SJCRH30 (cell line): ENCODE measurements at places on chromosomes 2 and 18.

GRCh38 chr2:68755071-68755470 lies 20.5 kb downstream of the ARHGAP25 start:
- DNase-seq: no peak
- H3K36me3 ChIP-seq: no peaks in the 10 kb centered on the region
- H3K27ac ChIP-seq: no peak overlapping the region
- no peak overlapping the region for H3K4me3 ChIP-seq
- peaks cover 7% of the 10 kb centered on the region for H3K4me1 ChIP-seq

GRCh38 chr2:150495993-150496627 lies 8.6 kb upstream of the RND3 start:
- no peak overlapping the region for H3K4me3 ChIP-seq
- no peaks in the 10 kb centered on the region for H3K27me3 ChIP-seq

DNA sequence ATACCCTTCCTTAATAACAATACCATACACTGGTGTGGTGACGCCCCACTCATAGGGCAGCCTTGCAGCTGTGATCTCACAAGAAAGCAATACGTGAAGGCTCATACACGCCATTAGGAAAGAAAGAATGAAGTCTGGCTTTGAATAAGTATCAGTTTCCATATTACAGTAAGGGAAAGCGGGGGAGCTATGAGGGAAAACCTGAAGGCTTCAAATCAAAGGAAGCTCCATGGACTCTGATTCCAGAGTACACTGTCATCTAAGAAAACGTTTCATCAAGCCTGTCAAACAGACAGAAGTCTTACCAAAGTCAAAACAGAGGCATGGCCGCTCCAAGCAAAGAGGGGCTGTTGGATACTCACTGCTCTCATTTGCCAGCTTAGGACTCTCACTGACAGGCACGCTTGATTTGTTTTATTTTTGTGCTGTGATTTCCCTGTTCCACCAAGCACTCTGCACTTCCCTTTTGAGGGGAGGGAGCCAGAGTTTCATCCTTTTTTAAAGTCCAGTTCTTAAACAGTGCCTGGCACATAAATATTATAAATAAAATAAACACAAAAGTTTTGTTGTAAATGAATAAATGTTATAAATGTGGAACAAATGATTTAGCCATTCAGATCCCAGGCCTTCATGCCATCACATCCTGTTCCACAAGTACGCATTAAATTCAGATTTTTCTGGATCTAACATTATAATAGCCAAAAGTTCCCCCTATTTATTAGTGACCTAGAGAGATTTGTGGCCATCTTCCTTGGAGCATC lies 221.2 kb downstream of the PIEZO2 start:
- H3K4me1 ChIP-seq: peaks cover 22% of the 10 kb centered on the region
- H3K4me3 ChIP-seq: peak overlapping the region; percentile 46
- H3K36me3 ChIP-seq: no peaks in the 10 kb centered on the region
- peak overlapping the region; percentile 88 for H3K27ac ChIP-seq
- DNase-seq: peak; percentile 24

DNA sequence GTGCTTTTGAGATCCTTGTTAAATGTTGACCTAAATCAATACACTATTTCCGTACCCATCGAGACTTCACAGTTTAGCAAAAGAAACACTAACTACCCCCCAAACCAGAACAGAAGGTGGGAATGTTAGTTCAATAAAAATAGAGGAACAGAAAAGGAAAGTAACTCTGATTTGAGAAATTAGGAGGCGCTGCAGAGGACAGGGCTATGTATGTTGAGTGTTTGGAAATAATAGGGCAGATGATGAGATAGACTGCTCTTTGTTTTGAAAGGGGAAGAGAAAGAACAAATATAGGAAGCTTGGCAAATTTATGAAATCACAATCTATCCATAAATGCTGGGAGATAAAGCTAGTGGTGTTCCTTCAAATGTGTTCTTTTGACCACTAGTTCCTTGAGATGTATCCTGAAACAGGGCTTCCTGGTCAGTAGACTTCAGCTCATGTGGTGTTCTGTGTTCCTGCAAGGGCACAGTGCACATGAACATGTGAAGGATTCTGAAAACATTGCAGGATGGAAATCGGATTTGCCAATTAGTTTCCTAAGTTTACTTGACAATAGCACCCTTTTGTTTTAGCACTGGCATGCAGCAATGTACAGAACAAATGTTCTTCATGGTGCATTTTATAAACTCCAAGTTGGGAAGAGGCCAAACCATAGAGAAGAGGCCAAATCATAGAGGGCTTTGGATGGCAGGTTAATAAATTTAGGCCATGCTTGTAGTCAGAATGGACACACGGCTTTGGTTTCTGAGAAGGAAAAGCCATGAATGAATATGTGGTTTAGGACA lies 39.8 kb downstream of the RHBDD1 start:
- no peak overlapping the region for H3K4me3 ChIP-seq
- peaks cover 40% of the 10 kb centered on the region for H3K4me1 ChIP-seq
- DNase-seq: peak; percentile 89
- peak overlapping the region; percentile 64 for H3K27ac ChIP-seq
- no peaks in the 10 kb centered on the region for H3K27me3 ChIP-seq

DNA sequence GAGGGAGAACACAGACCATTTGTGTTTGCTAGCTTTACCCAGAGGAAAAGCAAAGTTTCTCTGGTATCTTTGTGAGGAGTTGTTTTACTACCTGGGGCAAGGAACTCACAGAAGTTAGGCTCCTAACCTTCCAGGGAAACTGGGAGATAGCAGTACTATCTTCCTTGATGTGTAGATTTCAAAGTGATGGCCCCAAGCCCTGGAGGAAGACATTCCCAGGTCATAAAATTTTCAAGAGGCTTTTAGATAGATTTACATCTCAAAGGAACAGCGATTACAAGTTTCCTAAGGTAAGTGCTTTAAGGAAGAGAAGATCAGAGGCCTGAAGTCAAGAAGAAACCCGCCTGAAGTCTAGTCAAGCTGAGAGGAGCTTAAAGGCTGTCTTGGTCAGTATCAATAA lies 1187.8 kb upstream of the TMEFF2 start:
- H3K4me3 ChIP-seq: no peak overlapping the region
- no peaks in the 10 kb centered on the region for H3K27me3 ChIP-seq
- no peaks in the 10 kb centered on the region for H3K4me1 ChIP-seq
- H3K27ac ChIP-seq: no peak overlapping the region

DNA sequence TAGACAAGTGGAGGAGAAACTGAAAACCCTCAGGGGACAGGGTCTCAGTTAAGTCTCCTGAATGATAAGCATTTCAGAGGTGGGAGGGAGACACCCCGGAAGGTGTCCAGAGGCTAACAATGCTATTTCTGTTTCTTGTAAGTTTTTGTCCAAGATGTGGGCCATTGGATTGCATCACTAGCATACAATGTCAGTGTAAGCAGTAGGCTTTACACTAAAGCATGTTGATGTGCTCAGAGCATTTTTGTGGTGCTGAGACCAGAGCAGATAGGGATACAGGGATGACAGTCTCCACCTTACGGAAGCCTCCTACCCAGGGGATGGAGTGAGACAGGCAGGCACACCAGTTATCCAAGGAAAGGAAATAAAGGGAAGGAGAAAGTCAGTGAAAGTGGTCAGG lies 2.2 kb upstream of the IL1R1 start:
- H3K4me1 ChIP-seq: no peaks in the 10 kb centered on the region
- no peaks in the 10 kb centered on the region for H3K36me3 ChIP-seq
- no peak overlapping the region for H3K27ac ChIP-seq
- no peaks in the 10 kb centered on the region for H3K27me3 ChIP-seq
- H3K4me3 ChIP-seq: no peak overlapping the region

GRCh38 chr2:32783469-32783868 lies 155.6 kb downstream of the TTC27 start:
- H3K27ac ChIP-seq: no peak overlapping the region
- no peak overlapping the region for H3K4me3 ChIP-seq
- no peaks in the 10 kb centered on the region for H3K36me3 ChIP-seq
- H3K27me3 ChIP-seq: no peaks in the 10 kb centered on the region
- no peaks in the 10 kb centered on the region for H3K4me1 ChIP-seq

DNA sequence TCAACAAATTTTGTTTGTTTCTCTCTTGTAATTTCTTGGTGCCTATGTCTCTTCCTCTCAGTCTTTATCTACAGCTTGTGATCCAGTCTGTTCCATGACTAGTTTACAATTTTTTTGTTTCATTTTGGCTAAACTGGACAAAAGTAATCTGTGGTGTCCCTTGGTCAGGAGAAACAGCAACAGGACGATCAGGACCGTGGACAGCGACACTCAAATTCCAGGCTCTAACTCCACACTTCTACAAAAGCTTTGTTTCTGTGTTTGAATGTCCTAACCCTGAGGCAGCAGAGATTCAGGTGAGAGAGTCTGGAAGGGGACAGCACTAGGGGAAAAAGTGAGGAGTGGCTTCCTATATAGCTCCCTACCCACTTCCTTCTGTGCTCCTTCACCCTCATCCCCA lies 593.3 kb upstream of the FANCL start:
- no peaks in the 10 kb centered on the region for H3K27me3 ChIP-seq
- peak; percentile 32 for DNase-seq
- H3K36me3 ChIP-seq: no peaks in the 10 kb centered on the region
- no peak overlapping the region for H3K4me3 ChIP-seq
- H3K27ac ChIP-seq: no peak overlapping the region
- H3K4me1 ChIP-seq: no peaks in the 10 kb centered on the region

DNA sequence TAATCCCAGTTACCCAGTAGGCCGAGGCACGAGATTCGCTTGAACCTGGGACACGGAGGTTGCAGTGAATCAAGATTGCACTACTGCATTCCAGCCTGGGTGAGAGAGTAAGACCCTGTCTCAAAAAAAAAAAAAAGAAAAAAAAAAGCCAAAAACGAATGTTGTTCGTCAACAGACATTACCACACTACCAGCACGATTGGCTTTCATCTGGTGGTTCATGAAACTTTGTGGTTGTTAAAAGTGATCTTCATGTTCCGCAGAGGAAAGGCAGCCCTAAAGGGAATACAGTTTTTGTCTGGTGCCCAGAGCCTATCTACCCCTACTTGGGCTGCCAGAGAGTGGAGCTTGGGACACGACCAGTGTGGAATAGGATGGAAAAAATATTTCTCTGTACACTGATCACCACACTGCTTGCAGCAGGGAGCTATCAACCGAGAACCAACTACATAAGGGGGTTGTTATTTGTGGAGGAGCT lies 13.6 kb upstream of the CXCR4 start:
- no peak for DNase-seq
- no peak overlapping the region for H3K27ac ChIP-seq
- no peak overlapping the region for H3K4me3 ChIP-seq
- no peaks in the 10 kb centered on the region; the same call in 1 of the 2 replicates for H3K27me3 ChIP-seq
- peaks cover 12% of the 10 kb centered on the region for H3K4me1 ChIP-seq
- no peaks in the 10 kb centered on the region for H3K36me3 ChIP-seq

GRCh38 chr2:8569332-8569930 lies 112.4 kb upstream of the ID2 start:
- no peak overlapping the region for H3K4me3 ChIP-seq
- no peak for DNase-seq
- peaks cover 11% of the 10 kb centered on the region; the same call in 1 of the 2 replicates for H3K27me3 ChIP-seq
- H3K4me1 ChIP-seq: no peaks in the 10 kb centered on the region
- no peak overlapping the region for H3K27ac ChIP-seq
- H3K36me3 ChIP-seq: no peaks in the 10 kb centered on the region

DNA sequence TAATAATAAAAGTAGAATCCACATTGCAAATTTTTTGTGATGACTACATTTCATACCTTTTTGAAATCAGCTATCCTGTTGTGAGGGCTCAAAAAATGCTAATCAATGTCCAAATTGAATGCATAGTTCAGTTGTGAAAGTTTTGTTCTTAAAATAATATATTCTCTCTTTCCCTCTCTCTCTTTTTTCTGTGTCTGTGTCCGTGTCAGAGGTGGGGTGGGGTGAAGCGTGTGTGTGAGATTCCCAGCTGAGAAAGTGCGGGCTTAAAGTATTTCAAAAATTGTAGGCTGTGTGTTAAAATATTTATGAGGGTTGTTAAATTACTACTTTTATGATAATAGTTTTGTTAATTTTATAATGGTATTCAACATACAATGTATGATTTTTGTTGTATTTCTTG lies 388.0 kb upstream of the LRRTM4 start:
- H3K36me3 ChIP-seq: no peaks in the 10 kb centered on the region
- no peak overlapping the region for H3K4me3 ChIP-seq
- H3K4me1 ChIP-seq: no peaks in the 10 kb centered on the region
- no peak overlapping the region for H3K27ac ChIP-seq

- no peak overlapping the region for H3K4me3 ChIP-seq
- H3K36me3 ChIP-seq: no peaks in the 10 kb centered on the region
- DNase-seq: no peak
- peaks cover 7% of the 10 kb centered on the region; the same call in 1 of the 2 replicates for H3K27me3 ChIP-seq
- no peak overlapping the region for H3K27ac ChIP-seq
Measured at GRCh38 chr2:79638410-79638809, 125.6 kb downstream of the CTNNA2 start.

GRCh38 chr18:23851470-23852002 lies 162.3 kb downstream of the LAMA3 start:
- H3K27me3 ChIP-seq: no peaks in the 10 kb centered on the region
- H3K4me3 ChIP-seq: no peak overlapping the region
- no peak overlapping the region for H3K27ac ChIP-seq
- DNase-seq: no peak
- H3K36me3 ChIP-seq: no peaks in the 10 kb centered on the region

- DNase-seq: no peak
- no peaks in the 10 kb centered on the region for H3K4me1 ChIP-seq
- no peak overlapping the region for H3K4me3 ChIP-seq
- no peak overlapping the region for H3K27ac ChIP-seq
- H3K27me3 ChIP-seq: no peaks in the 10 kb centered on the region
- H3K36me3 ChIP-seq: peaks cover 24% of the 10 kb centered on the region
Measured at GRCh38 chr2:134436706-134437105, 182.8 kb downstream of the MGAT5 start.

DNA sequence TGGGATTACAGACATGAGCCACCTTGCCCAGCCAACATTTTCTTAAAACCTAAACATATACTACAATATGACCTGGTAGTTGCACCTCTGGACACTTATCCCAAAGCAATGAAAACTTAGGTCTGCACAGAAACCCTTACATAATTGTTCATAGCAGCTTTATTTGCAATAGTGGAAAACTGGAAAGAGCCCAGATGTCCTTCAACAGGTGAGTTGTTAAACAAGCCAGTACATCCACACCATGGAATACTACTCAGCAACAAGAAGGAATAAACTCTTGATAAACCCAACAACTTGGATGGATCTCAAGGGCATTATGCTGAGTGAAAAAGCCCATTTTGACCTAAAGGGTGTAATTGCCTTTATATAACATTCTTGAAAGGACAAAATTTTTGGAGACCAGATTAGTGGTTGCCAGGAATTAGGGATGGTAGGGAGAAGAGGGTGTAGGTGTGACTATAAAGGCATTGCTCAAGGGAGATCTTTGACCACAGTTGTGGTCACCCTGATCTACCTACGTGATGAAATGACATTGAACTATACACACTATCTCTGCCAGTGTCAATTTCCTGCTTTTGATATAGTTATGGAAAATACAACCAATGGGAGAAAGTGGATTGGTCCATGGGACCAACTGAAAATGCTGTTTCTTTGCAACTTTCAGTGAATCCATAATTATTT lies 11.9 kb upstream of the AMMECR1L start:
- H3K4me3 ChIP-seq: no peak overlapping the region
- H3K27ac ChIP-seq: no peak overlapping the region
- no peaks in the 10 kb centered on the region for H3K4me1 ChIP-seq
- no peak for DNase-seq
- H3K27me3 ChIP-seq: no peaks in the 10 kb centered on the region
